EL (cell line): ENCODE measurements at places on chromosomes 1 and 21.
A peak's percentile ranks its signal among the peaks of the same experiment; 100 is the strongest.

DNA sequence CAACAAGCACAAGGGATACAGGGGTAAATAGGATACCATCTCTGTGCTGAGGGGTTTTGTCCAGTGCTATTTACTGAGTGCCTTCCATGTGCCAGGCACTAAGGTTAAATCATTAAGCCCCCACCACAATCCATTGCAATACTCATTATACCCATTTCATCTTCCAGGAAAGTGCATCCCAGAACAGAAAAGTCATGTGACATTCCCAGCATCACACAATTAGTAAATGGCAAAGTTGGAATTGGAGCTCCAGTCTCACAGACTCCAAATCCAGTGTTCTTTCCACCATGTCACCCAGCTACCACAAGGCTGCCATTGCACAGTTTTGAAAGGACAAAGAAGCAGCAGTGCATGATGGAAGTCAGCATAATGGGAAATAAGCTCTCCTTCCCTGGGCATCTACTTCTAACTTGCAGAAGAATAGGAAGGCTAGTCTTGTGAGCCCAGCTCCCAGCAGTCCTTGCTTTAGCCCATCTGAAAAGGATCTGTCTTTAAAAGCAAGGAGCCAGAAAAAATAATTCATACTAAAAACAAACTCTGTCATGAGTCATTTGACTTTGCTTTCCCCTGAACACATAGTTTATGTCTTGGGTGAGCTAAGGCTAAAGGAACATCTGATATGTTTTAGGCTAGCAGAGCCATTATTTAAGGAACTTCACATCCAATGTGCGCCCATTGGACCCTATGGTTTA lies 111.4 kb upstream of the HOOK1 start:
- DNase-seq = peak; percentile 61

DNA sequence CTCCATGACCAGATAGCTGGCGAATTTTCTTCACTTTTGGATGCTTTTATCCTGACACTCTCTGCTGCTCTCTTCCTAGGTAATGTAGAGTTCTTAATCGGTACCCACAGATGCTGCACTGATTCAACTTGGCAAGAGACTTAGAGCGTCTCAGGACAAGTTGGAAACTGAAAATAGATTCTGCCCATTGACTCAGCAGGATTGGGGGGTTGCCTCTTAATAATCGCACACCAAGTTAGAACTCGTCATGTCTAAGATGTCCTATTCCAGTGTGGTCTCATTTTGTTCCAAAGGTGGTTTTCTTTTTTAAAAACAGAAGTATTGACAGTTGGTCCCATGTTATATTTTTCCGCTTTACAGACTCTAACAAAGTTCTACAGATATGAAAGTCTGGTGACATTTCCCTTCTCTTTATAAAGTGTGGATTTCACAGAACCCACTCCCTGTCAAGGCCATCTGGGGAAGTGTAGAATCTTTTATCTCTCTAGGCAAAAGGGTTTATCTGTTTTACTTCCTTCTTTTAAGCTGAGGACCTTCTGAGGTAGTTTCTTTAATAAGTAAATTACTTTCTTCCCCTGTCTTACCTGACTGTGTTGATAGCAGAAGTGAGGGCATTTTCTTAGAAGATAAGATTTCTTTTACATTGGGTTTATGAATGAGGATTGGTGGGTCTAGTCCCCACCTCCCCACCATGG lies 12.1 kb upstream of the DIPK1A start:
- no peak for DNase-seq

- no peak for DNase-seq
These were observed 3.0 kb downstream of the UTP25 start for GRCh38 chr1:209830722-209831121.

DNA sequence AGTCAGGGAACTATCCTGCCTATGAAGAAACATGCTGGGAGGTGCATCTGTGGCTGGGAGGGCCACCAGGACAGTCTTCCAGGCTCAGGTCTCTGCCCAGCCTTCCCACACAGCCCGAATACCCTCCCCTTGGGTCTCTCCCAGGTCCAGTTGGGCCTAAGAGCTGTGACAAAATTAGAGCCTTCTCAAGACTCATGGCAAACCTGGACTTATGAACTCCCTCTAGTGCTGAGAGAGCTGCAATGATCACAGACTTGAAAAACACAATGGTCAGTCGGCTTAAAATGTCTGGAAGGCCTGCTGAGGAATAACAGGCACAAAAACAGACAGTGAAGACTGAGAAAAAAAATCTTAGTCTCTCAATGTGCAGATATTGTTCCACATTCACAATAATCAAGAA lies 325.1 kb downstream of the BRINP2 start:
- DNase-seq = no peak

- DNase-seq = no peak
These were observed 1.2 kb upstream of the GBP7 start for GRCh38 chr1:89176971-89177370.

DNA sequence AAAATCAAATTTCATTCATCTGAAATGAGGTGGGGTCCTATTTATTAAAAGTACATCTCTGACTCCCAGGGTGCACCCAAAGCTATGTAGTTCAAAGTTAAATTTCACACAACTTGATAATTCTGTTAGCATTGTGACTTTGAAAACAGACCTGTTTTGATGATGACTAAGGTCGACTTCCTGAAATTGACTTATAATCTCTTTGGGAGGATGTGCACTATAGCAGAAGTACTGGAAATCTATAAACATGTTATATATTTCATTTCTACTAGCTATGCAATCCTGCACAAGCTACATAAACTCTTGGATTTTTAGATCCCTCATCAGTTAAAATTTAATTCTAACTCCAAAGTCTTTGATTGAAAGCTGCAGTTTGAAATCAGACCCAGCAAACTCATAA lies 507.6 kb downstream of the NEGR1 start:
- DNase-seq = no peak

DNA sequence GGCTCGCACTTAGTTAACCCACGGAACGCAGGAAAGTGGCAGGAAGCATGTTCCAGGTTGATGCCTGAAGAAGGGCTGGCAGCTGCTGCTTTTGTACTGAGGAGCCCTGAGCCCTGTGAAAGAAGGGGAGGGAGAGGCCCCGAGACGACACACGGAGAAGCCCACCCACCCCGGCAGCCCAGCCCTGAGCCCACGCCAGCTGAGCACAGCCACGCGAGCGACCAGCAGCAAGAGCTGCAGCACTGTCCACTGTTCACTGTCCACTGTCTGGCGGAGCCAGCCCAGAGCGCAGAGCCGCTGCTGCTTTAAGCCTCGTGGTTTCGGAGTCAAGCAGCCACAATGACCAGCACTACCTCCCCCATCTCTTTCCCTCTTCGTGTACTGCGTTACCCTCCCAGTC lies 5.3 kb downstream of the LRRC47 start:
- DNase-seq = no peak

GRCh38 chr1:201501812-201502510 lies 5.0 kb downstream of the CSRP1 start:
- no peak for DNase-seq

- peak; percentile 37 for DNase-seq
These were observed 10.3 kb downstream of the ALX3 start for GRCh38 chr1:110060034-110060661.

DNA sequence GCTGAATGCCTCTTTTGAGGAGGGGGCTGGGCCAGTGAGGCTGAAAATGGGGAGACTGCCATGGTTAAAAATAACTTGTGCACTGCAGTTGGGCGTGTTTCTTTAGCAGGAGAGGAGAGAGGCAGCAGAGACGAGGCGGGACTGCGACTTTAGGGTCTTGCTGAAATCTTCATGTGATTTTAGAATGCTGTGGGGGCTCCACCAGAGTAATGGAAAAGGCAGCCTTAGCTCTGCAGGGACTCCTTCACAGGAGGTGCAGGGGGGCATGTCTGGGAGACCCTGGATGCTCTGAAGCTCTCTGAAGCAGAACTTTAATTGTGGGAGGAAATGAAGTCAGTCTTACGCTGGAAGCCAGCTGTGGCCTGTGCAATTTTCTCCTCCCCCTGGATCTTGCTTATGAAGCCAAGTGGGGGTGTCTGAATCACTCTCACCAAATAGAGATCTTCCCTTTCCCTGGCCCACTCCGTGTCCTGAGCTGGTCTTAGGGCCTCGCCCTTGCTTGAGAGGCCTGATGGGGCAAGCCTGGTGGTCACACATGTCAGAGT lies 60.8 kb downstream of the NDUFS5 start:
- DNase-seq = peak; percentile 61
